ENCODE measurements at places on chromosomes 5 and 9.

GRCh38 chr9:33878691-33879366 lies 61.9 kb downstream of the UBE2R2 start:
- DNase-seq: no peak

DNA sequence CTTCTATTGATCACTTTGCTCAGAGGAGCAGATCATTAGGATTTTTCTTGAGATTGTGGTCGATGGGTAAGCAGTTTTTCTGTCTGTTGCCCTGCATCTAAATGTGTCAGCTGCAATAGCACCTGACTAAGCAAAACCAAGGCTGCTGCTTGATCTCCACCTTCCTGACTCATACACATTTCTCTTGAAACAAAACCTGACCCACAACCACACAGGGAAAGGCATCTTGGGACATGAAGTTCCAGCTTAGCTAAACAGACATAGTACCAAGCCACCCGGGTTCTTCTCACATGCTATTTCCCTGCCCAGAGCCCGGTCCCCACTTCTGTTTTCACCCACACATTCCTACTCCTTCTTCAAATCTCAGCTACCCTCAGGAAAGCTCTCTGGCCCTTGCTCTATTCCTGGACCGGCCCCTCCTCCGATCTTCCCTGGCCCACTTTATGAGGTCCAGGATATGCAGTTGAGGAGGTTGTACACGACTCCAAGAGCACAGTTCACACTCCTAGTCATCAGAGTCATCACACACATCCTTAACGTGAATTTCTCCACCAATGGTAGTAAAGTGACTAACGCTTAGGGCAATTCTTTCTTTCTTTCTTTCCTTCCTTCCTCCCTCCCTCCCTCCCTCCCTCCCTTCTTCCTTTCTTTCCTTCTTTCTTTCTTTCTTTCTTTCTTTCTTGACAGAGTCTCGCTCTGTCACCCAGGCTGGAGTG lies 16.0 kb upstream of the ZBTB43 start:
- DNase-seq: no peak

DNA sequence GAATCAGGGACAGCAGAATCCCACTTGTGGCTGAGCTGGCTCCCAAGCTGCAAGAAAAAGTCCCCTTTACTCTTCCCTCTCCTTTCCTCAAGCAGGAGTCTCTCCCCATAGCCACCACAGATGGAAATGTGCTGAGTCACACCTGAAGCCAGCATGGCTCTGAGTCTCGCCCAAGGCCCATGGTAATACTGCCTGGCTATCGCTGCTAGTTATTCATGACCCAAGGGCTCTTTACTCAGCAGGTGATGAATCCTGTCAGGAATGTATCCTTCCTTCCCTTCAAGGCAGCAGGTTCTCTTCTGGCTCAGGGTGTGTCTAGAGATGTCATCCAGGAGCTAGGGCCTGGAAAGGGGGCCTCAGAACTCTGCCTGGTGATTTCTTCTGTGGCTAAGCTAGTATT lies 403.3 kb upstream of the PTPRD start:
- no peak for DNase-seq

GRCh38 chr5:160674901-160675300 lies 177.1 kb downstream of the ATP10B start:
- DNase-seq: no peak

DNA sequence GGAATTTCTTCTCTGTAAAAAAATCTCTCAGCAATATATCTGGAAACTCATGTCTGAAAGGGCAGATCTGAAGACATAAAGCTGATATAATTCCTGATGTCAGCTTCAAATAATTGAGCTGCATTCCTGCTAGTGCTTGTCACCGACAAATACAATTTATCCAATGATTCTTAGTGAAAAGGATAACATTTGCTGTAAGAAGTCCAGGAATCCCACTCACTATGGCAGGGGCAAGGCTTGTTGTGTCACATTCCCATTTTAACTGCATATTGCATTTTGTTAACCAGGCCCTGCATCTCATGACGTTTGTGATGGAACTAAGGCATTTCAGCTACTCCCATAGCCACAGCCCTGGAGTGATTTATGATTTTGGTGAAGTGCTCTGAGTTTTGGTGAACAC lies 160.1 kb upstream of the DAB2 start:
- DNase-seq: no peak

DNA sequence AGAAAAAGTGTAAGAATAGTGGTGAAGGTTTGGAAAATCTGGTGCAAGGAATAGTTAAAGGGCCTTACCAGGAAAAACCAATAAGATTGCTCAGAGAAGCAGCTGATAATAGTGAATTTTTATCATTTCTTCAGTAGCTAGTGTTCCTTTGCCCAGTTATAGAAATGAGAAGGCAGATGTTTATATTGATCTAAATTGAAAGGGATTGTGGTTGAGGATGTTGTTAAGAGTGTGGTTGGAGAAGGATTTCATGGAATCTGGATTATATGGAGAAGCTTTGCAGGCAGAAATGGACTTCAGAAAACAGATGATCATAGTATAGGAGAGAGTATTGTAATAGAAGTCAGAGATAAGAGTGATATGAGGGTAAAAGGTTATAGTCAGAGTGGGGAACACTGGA lies 102.6 kb downstream of the XRCC4 start:
- DNase-seq: no peak

DNA sequence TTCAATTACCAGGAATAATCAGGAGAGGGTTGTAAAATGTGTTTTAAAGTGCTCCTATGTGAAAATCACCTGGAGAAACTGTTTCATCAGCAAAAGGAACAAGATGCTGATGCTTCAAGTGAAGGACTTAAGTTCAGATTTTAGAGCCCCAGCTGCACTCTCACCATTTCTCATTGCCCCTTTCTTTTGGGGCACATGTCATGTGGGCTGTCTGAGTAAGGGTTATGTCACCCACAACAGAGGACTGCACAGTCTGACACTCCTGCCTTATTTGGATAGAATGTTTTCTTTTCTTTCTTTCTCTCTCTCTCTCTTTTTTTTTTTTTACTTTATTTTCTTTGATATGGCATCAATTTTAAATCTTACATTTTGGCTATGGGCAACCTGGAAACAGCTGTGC lies 204.1 kb upstream of the EFNA5 start:
- no peak for DNase-seq

GRCh38 chr9:131119600-131119999 lies 5.8 kb upstream of the NUP214 start:
- DNase-seq: no peak

GRCh38 chr5:178769617-178770260 lies 39.3 kb upstream of the ZNF354A start:
- DNase-seq: no peak

- no peak for DNase-seq
Observed at GRCh38 chr5:119746984-119747383, 117.6 kb downstream of the FAM170A start.

DNA sequence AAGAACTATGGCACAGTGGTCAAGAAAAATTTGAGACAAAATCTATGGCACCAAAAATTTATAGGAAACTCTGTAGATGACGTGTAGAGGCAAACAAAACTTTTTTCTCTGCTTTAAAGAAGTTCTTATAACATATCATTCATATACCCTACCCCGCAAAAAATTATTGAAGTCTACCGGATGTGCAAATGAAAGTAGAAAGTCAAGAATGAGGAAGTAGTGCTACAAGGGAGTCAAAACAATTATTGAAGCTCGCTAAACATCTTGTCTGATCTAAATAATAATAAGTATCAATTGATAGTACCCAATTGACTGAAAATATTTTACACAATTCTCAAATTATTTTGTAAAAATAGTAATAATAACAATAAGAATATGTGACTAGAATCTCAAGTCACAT lies 398.5 kb downstream of the TAF11L14 start:
- no peak for DNase-seq

GRCh38 chr5:89015409-89015808 lies 132.4 kb upstream of the MEF2C start:
- DNase-seq: no peak

GRCh38 chr5:5719292-5719691 lies 296.8 kb downstream of the ICE1 start:
- DNase-seq: no peak

- peak; percentile 73 for DNase-seq
Observed at GRCh38 chr5:10987925-10988504, 227.0 kb upstream of the DAP start.

DNA sequence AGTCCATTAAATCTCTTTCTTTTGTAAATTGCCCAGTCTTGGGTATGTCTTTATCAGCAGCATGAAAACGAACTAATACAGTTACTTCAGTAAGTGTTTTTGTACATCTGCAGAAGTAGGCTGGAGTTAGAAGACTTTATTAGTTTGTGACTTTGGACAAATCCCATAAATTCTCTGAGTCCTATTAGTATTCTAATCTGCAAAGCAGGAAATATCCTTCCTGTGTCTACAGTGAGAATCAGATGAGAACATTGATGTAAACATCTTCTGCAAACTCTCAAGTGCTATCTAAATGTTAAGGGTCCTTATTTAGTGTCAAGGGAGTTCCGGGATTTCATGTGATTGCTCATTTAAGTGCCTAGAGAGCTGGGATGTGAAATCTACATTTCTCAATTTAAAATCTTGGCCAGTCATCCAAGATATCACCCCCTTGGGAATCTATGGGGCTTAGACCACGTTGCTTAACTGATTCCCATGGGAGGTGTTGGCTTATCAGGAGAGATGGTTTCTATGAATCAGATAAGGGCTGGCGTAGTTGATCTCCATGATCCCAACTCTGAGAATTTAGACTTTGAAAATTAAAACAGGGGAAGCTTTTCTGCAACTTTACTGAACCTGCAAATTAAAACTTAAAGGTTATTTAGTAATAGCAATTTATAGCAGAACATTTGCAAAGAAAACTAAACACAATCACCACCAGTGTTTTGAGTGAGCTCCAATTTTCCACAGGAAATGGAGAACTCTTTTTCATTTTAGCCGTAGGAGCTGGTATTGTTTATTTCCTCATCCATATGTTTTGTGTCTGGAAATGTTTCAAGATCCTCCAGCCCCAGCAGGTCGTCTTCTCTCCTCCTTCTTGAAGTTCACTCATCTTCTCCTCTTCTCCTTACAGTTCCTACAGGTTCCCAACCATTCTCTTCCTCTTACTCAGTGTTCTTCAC lies 241.6 kb upstream of the CD180 start:
- no peak for DNase-seq

DNA sequence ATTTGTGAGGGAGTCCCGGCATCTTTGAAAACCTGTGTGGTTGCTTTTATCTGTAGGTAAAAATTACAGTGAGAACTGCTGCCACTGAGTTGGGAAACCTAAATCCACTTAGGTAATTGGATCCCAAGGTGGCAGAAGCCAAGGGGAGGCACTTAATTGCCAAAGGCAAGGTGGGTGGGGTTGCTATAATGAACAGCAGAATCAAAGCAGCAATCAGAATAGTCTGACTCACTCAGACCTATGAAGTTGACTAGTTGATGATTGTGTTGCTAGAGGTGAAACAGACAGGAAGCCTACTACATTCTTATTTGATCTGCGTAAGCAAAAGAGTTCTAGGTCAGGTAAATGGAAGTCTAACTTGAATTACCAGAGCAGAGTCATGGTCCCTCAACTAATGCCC lies 17.3 kb upstream of the BICD2 start:
- DNase-seq: no peak

DNA sequence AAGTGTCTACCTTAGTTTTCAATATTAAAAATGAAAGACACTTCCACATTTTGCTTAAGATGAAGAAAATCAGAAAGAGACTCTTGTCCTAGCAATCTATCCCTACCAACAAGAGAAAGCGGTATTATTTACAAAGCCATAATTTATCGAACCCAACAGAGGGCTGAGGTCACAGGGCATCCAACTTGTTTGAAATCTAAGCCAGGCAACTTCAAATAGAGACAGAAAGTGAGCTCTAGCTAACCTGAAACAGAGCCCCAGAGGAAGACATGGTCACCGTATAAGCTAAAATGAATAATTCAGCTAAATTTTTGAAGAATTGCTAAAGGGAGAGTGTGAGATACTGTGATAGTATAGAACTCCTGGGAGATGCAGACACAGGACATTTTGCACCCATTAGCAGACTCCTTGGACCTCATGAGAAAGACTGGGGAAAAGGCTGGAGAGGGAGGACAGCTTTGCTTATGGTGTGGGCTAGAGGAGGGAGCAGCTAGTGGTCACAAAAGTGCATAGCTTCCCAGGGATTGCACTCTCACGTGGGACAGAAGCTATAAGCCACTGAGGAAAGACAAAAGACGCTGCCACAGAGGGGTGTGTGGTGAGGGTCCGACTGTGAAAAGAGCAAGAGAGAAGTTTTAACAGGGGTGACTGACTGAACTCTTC lies 624.2 kb upstream of the GRIN3A start:
- DNase-seq: no peak

GRCh38 chr5:83657807-83658525 lies 62.7 kb downstream of the HAPLN1 start:
- DNase-seq: no peak

DNA sequence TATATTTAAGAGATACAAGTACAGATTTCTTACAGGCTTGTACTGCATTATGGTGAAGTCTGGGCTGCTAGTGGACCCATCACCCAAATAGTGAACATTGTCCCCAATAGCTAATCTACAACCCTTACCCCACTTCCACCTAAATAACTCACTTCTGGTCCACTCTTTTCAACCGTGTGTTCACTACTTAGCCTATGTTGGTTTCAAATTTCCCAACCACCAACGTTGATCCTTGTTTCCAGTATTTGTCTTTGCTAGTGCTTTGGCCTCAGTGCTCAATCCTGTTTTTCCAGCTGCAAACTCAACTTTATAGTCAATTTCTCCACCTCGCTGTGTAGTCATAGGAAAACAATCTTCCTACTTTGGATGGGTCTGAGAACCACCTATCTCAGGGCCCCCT lies 45.3 kb upstream of the TTC39B start:
- DNase-seq: no peak

GRCh38 chr5:148807851-148808250 lies 18.6 kb upstream of the ADRB2 start:
- DNase-seq: no peak

DNA sequence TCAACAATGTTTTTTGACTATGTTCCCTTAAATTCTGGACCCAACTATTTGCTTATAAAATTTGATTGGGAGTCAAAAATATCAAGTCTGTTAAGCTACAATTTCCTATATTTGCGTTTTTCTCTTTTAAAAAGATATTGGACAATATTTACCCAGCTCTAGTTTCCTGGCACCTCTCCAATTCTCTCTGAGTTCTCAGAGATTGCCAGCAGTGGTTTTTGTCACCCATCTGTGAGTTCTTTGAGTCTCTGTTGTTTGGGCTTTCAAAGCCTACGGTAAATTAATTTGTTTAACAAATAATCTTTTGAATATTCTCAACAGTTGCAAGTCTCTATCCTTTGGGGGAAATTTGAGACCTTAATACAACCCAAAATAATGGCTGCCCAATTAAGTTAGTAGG lies 174.2 kb upstream of the PUM3 start:
- DNase-seq: no peak

- DNase-seq: no peak
Observed at GRCh38 chr5:44245935-44246334, 143.3 kb downstream of the FGF10 start.

GRCh38 chr9:131812116-131812790 lies 72.4 kb upstream of the RAPGEF1 start:
- no peak for DNase-seq

GRCh38 chr5:178674334-178674733 lies 47.5 kb upstream of the CLK4 start:
- DNase-seq: no peak

- peak; percentile 67 for DNase-seq
Observed at GRCh38 chr9:136726631-136727191, 14.3 kb downstream of the DIPK1B start.
